8988T (cell line): ENCODE measurements at places on chromosomes 6 and 20.

DNA sequence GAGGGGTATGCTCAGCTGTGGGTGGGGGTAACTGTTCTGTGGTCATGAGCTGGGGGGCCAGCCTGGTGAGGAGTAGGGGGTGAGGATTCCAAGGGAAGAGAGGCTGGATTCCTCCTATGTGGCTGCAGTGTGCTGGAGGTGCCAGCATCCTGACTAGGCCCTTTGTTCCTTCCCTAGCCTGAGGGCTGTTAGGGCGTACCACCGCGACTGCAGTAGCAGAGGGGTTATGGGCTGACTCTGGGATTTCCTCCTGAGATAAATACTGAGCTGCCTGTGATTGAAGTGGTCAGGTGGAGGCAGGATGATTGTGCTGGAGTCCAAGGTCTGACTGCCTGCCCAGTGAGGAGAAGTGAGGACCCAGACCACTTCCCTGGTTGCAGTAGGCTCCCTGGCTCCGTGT lies 205.3 kb downstream of the ADGRG6 start:
- no peak for DNase-seq

DNA sequence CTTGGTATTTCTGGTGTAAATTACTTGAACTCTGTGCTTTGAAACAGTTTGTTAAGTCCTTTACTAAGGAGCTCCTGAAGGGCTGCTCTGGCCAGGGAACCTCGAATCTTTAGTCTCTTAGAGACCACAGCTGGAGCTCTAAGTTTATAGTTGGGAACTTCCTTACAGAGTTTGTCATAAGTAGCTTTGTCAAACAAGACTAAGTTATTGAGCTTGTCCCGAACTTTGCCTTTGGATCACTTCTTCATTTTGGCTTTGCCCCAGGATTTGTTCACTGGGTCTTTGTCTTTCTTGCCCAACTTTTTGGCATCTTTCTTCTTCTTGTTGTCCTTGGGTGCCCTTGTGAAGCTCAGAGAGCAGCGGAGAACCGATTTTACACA lies 64.8 kb downstream of the FAM50B start:
- no peak for DNase-seq

DNA sequence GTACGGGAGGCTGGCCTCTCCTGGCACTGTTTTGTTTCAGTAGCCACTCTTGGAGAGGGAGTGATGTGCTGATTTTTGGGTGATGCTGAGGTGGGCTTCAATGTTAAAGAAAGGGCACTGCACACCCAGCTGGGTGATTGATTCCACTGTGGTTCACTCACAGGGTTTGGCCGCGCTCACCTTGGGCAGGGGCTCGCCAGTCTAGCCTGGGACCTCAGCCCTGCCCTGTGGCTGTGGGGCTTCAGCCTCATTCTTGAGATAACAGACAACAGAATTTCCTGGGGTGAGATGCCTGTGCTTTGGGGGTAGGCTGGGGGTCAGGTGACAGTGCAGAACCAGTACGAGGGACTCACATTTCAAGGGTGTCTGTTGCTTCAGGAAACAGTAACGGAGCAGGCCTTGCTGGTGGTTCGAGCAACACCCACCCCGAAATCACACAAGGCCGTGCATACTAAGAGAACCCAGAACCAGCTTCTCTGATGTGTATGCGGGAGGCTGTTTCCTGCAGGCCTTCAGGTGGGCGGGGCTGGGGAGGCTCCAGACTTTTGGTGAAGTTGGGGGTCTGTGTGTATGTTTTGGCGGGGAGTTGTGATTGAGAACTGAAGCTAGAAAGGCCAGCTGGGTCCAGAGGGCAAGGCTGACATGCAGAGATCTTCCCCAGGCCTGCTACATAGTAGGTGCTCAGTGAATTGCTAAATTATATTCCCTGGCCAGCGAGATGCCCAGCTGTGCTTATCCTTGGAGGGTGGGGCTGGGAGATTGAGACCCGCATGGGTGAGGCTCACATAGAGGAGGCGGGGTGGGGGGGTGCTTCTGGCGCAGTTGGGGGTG lies 154.2 kb upstream of the RNF24 start:
- no peak for DNase-seq

DNA sequence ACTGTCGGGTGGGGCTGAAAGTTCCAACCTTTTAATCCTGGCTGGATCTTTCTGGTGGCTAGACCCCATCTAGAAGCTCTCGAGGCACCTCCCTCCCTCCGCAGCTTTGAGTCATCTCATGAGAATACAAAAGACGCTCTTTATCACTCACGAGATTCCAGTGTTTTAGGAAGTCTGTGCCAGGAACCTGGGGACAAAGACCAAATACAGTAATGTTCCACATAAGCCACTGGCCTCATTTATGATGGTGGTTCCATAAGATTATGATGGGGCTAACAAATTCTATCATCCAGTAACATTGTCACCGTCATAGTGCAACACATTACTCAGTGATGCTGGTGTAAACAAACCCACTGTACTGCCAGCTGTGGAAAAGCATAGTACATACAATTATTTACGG lies 48.7 kb downstream of the NCOA7 start:
- no peak for DNase-seq

- DNase-seq: no peak
These were observed 103.9 kb downstream of the EPM2A start for GRCh38 chr6:145631374-145631773.

DNA sequence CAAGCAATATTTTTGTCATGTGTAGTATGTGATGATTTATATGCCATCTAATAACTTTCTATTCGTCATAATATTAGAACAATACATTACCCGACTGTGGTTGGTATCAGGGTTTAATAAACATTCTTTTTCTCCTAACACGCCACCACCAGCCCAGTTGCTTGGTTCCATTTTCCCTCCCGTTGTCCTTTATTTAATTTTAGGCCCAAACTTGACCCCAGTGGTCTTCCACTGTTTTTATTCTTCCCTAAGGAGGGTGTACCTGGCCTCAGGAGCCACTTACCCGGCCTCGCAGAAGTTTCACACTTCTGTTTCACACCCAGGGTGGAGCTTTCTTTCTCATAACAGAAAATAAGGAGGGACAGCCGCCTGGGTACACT lies 33.1 kb upstream of the PIM1 start:
- no peak for DNase-seq

DNA sequence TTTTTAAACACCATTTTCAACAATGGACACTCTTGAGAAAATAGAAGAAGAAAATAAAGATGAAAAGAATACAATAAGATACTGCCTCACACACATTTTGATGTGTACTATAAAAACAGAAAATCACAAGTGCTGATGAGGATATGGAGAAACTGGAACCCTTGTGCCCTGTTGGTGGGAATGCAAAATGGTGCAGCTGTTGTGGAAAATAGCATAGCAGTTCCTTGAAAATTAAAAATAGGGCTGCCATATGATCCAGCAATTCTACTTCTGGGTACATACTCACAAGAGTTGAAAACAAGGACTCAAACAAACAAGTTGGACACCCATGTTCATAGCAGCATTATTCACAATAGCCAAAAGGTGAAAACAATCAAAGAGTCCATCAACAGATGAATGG lies 173.0 kb downstream of the KIF16B start:
- no peak for DNase-seq

DNA sequence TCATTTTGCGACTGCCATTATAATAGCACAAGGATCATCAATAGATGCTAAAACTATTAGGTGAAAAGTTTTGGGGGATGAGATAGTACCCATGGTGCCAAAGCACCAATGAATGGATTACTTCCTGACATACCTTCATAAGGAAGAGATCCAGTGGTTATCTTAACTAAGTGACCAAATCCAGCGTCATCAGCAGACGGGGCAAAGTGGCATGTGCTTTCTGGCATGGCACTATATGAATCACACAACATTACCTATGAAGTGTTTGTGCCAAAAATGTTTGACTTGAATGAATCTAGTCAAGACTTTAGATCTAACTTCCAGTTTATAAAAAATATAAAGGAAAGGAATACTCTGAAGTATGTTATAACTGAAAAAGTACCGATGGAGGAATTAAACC lies 10.8 kb downstream of the TRIM26 start:
- no peak for DNase-seq

- DNase-seq: no peak
These were observed 5.1 kb upstream of the KIAA0408 start for GRCh38 chr6:127464161-127464880.
